ENCODE measurements at places on chromosomes 4 and X. TPM values are rescaled to one million over a fixed set of nuclear protein-coding genes. Genes with fewer than 3 reads are reported as not detected.

DNA sequence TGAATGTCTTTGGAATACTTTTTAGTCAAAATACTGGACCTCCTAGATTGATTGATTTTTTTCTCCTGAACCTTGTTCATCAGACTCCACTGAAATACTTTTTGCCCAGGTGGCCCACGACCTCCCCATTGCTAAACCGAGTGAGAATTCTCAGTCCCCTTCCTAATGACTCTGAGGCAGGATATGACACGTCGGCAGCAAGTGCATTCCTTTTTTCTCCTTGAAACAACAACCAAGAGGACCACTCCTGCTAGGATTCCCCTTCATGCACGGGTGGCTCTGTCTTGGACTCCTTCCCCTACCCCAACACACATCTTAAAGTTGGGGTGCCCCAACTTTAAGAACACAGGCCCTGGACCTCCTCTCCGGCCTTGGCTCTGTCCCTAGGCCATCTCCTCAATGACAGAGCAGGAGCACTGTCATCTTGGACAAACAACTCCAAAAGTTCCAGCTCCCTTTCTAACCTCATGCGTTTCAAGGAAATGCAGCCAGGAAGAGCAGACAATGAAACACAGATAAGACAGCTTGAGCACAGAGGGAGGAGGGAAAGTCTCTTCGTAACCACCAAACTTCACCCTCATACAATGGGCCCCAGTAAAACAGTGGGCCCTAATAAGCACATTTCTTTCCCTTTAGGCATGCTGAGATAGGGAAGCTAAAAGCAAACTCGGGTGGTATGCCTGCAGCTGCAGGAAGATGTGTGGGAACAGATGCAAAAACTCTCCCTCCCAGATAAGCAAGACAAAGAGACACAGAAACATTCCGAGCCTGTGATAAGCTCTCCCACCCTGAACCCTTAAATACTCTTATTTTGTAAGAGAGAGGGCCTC is 33.9 kb downstream of the ZBTB49 start:
- DNase-seq: no peak

DNA sequence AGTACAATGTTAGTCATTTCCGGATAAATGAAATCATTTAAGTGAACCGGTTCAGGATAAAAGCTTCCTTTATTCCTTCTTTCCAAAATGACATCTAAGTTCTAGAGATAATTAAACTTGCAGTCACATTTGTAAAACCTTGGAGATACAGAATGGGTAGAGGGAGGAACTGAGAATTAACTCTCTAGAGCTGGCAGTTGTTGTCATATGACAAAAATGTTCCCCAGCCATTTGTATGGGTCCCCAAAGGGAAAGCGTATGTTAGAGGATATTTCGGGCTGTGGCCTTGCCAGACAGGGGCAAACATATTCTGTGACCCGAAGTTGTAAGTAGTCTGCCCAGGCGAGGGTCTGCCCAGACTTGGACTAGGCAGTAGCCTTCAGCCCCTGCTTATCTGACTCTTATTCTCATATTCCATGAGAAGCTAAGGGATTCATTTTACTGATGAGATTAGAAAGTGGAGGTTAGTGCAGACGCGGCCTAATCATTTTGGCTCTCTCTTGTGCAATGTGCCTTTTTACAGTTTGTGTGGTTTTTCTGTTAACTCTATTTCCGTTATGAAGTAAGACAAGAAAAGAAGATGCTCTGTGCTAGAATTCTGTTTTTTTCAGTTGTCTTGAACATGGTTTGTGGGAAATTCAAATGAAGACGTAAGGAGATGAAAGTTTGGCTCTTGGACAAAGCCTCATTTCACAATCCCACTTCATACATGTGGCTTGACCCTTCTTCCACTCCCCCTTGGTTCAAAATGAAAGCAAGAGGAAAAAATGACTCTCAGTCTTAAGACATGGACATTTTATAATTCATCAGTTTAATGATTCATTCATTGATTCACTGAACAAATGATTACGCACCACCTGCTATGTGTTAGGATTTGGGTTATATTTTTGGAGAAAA is 2394.2 kb upstream of the AGA start:
- no peak for DNase-seq

The CXCL11 gene
- 0.74 TPM for total RNA-seq

DNA sequence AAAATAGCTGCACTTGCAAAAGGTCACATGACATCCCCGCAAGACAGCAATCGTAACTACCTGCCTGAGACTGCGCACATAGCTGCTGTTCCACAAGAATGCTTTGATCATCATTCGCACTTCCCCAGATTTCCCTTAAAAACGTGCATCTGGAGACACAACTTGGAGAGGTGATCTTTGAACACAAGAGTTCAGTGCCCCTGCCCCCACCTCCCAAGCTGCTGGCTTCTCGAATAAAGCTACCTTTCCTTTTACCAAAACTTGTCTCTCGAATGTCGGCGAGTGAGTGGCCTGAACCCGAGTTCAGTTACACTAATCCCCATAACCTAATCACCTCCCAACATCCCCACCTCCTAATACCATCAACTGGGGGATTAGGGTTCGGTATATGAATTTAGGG is 14.4 kb upstream of the MRFAP1 start:
- DNase-seq: no peak

The ZAR1 gene
- total RNA-seq: not detected

GRCh38 chr4:79227860-79228259 is 98.0 kb downstream of the NAA11 start:
- no peak for DNase-seq

- no peak for DNase-seq
Measured at GRCh38 chr4:115418635-115419396, 305.4 kb upstream of the NDST4 start.

The WDFY3 gene
- 12.2 TPM for total RNA-seq

The ZFP92 gene
- not detected for total RNA-seq

All from M059J (cell line).